ENCODE measurements at places on chromosomes 3 and 15. TPM values are rescaled to one million over a fixed set of nuclear protein-coding genes. Genes with fewer than 3 reads are reported as not detected.

KLF15 gene
- total RNA-seq = 3.1 TPM

AMIGO3 gene
- total RNA-seq = 1.3 TPM

ACKR4 gene
- total RNA-seq = not detected

ADGRG7 gene
- not detected for total RNA-seq

CELF6 gene
- 15.7 TPM for total RNA-seq

CCR8 gene
- total RNA-seq = not detected
